Natural killer cell treated with Interleukin-12 subunit alpha and Interleukin-12 subunit beta and Interleukin-15 and Interleukin-18, amount 100 ng/mL, for 72 hours (primary cell): ENCODE measurements at places on chromosomes 12 and 14. TPM values are rescaled to one million over a fixed set of nuclear protein-coding genes. Genes with fewer than 3 reads are reported as not detected.

GRCh38 chr12:48817873-48818830 lies at the start of gene CACNB3:
CACNB3 (plus strand) TSS chr12:48818496; CDS start chr12:48818930, 434 bp downstream.
- DNase-seq = peak; percentile 83

The LRIG3 gene
- not detected for total RNA-seq

The CPSF6 gene
- 101 TPM for total RNA-seq

The VASH1 gene
- 1.2 TPM for total RNA-seq

- DNase-seq = no peak
Observed at GRCh38 chr12:4191642-4192041, 81.9 kb upstream of the CCND2 start.

DNA sequence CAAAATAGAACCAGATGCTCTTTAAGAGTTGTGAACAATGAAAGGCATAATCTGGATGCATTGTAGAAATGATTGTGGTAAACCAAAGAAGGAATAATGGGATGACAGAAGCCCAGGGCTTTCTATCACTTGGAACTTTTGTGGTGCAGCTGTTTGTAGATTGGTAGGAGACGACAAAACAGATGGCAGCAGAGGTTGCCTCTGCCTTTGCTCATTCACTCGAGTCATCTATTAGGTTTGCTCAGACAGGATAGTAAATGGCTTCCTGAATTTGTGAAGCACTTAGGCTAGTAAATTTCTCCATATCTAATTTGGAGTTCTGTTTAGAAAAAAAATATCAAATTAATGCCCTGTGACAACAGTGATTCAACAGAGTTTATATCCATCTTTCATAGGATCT lies 78.4 kb downstream of the FGD4 start:
- no peak for DNase-seq

The SAMD15 gene
- total RNA-seq = 0.43 TPM

DNA sequence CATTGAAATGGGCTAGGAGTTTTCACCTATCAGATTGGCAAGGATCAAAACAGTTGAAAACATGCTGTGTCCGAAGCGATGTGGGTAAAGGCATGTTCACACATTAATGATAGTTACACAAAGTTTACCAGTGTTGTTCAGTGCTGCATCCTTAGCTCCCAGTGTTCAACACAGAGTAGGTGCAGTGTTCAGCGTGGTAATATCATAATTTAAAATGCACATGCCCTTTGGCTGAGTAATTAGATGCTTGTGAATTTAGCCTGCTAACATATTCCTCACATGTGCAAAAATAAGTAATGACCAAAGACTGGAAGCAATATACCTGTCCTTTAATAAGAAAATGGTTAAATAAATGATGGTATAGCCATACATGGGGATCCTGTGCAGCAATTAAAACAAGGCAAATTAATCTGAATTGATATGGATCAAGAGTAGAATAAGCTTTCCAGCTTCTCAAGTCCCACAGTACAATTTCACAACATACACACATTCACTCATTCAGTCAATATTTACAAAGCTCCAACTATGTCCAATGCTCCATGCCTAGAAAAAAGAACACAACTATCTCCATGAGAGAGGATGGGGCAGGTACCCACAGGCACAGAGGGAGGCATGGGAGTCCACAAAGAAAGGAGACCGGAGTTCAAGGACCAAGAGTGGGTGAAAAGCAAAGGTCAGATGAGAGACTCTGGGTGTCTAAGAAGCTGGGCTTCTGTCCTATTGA lies 12.8 kb downstream of the TMCC3 start:
- DNase-seq = no peak

- no peak for DNase-seq
Observed at GRCh38 chr12:13961971-13962370, 19.4 kb downstream of the GRIN2B start.

DNA sequence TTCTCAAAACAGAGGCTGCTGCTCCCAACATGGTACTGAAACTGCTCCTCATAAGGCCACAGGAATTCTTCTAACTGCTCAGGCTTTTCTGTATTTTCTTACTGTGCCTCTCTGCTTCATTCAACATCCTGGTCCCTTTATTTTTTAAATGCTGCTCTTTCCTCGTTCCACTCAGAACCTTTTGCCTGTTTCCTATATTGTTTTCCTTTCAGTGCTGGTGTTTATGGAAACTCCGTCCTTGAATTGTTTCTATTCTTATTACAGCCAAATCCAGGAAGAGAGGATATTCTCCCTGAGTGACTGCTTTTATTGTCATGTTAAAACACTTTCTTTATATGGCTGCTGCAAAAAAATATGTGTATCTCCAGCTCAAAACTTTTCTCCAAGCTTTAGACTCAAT lies 173.0 kb upstream of the E2F7 start:
- no peak for DNase-seq

DNA sequence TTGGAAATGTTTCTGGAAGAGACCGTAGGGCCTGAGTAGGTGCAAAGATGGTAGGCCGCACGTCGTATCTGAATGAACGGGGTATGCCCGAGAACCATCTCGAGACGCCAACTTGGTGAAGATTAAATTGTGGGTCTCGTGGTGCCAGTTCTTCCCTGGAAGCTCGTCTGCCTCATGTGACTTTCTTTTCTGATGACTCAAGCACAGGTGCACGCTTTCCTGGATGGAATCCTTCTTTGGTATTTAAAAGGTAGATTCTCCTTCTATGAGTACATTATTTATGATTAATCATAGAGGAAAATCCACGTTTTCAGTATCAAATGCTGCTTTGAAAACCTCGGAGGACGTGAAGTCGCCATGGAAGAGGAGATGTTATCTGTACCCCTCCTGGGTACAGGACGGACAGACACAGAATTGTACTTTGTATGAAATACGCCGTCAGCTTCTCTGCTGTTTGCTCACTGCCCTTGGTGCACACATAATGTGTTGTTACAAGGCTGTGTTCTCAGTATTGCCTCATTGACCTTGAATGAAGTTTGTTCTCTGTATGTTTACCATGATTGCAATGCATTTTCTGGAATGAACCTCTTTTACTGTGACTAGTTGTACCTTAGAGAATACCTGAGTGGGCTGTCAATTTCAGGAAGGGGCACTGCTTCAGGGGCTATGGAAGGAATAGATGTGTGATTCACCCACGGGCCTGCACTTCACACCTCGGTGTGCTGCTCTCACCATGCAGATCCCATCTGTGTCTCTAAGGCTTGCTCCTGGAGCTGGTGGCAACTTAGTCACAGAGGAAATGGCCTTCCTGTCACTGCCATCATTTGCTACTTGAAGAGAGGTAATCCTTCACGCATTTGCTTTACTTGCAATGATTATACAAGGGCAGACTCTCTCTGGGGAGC lies 137.3 kb upstream of the RTL1 start:
- DNase-seq = no peak

- DNase-seq = no peak
Observed at GRCh38 chr14:22821193-22822015, 6.2 kb upstream of the SLC7A7 start.
